ENCODE measurements at places on chromosomes 12 and 14.

DNA sequence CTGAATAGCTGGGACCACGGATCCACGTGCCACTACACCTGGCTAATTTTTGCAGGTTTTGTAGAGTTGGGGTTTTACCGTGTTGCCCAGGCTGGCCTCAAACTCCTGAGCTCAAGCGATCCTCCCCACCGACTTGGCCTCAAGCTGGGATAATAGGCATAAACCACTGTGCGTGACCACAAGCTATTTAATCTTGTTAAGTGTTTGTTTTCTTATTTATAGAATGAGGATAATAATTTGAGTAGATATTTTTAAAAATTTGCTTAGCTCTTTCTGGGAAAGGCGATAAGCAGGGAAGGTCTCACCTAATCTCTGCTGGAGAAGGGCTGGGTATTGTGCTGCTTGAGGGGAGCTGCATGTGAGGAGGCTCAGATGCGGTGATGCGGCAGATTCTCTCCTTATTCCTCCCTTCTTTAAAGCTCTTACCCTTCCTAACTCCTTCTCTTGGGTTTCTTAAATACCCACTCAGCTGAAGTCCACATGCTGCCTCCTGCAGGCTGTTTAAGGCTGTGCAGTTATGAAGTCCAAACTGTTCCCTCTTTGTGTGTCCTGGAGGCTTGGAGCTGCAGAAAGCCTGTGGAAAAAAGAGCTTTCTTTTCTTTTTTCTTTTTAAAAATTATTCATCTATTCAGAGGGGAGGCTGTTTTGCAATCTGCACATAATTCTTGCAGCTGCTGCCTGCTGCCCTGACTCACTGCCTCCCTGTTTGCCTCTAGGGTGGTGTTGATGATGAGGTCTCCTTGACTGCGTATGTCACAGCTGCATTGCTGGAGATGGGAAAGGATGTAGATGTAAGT, 37.9 kb downstream of the A2ML1 start:
- DNase-seq, result peak; percentile 12

- DNase-seq, result no peak
These were observed 43.3 kb downstream of the ARMH4 start for GRCh38 chr14:58108717-58109116.

GRCh38 chr12:46699986-46700385, 125.8 kb downstream of the SLC38A4 start:
- no peak for DNase-seq

DNA sequence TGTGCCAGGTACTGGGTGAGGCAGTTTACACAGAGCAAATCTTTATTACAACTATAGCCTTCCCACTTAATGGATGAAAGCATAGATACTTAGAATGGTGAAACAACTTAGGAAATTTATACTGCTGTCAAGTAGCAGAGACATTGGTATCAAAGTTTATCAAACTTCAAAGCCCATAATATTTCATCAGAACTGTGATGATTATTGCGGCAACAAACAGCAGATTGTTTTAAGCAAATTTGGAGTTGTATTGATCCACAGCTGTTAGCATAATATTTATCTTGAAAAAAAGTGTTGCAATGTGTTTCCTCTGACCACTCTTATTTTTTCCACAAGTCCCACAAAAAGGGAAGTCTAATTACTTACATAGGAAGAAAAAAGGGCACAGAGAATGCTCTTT, 2.0 kb upstream of the SLCO1B3 start:
- DNase-seq, result no peak

GRCh38 chr12:118033902-118034301, 17.4 kb downstream of the RFC5 start:
- DNase-seq, result no peak

- no peak for DNase-seq
These were observed 26.1 kb downstream of the FGD6 start for GRCh38 chr12:95191060-95191696.
